ENCODE measurements at places on chromosomes 2 and 18.

GRCh38 chr18:2654928-2655177 lies 673 bp upstream of the SMCHD1 start:
- DNase-seq: no peak

DNA sequence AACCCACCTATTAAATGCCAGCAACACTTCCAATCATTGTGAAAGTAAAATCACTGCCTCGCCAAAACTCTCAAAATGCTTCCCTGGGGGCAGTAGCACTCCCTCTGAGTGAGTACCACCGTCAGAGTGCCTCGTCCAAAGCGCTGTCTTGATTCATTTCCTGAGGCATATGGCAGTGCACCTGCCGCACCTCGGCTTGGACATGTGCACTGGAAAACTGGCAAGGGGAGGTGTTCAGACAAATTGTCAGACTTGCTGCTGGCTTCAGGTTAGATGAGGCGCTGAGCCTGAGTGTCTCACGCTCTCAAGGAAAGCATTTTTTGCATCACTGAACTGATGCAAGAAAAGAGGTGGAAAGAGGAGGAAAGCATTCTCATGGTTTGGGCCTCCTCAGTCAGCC lies 132.8 kb downstream of the ATL2 start:
- no peak for DNase-seq

- no peak for DNase-seq
These were observed 66.5 kb upstream of the TLK1 start for GRCh38 chr2:171227066-171227782.

GRCh38 chr2:172300851-172301250 lies 126.5 kb upstream of the ITGA6 start:
- no peak for DNase-seq

- DNase-seq: no peak
These were observed 43.2 kb downstream of the IL1R2 start for GRCh38 chr2:102034683-102035548.

- DNase-seq: no peak
These were observed 274.3 kb downstream of the PRKCE start for GRCh38 chr2:45925636-45926366.

GRCh38 chr2:101328474-101329007 lies 20.0 kb upstream of the RNF149 start:
- no peak for DNase-seq

GRCh38 chr2:200399046-200399445 lies 92.6 kb downstream of the SPATS2L start:
- DNase-seq: no peak

- DNase-seq: no peak
These were observed 6.2 kb upstream of the IL1RL2 start for GRCh38 chr2:102180687-102180999.

GRCh38 chr2:105802587-105802986 lies 57.9 kb downstream of the NCK2 start:
- peak; percentile 72 for DNase-seq

GRCh38 chr2:762646-763045 lies 85.4 kb upstream of the TMEM18 start:
- no peak for DNase-seq

- no peak for DNase-seq
These were observed 18.8 kb downstream of the EPHA4 start for GRCh38 chr2:221553333-221553732.

DNA sequence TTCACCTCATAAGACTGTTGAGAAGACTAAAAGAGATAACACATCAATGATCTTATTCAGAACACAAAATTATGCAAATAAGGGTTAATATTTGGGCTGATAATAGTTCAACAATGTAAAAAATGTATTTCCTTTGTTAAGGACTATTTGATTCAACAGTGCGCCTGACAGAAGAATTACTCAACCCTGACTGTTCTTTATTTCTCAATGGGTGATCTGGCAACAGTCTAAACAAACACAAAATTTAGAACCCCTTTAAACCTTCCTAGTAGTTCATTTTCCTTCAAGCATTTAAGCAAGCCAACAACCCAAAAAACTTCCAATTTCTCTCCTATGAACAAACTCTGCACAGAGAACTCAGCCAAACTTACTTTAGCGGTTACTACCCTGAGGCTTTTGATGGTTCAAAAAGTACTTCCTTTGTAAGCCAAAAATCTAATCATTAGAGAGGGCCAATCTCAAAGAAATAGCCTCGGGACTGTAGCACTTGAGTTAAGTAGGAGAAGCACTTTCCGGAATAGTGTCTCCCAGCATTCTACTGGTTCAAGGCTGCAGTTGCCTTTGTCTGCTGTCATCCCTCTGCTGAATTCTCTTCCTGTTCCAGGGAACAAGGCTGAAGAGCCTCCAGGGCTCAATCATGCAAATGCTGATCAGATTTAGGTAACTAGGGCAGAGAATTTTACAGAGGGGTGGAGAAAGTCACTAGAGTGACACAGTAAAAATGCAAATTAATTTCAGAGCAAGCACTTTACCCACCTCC lies 40.9 kb upstream of the MAPK4 start:
- no peak for DNase-seq

DNA sequence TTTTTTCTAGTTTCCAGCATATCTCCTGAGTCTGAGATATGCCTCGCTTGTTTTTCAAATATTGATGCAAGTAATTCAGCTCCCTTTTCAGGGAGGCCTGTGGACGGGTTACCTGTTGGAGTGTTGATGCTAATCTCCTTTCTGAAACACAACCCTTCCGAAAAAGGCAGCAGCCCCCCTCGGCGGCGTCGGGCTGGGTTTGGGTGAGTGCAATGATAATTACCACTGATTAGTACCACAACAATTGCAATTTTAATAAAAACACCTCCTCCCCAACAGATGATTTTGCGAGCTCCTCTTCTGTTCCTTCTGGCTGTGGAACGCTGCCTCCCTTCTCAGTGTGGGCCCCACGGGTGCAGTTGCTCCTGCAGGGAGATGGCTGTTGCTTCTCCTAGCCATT lies 66.3 kb downstream of the PTGR3 start:
- DNase-seq: no peak

DNA sequence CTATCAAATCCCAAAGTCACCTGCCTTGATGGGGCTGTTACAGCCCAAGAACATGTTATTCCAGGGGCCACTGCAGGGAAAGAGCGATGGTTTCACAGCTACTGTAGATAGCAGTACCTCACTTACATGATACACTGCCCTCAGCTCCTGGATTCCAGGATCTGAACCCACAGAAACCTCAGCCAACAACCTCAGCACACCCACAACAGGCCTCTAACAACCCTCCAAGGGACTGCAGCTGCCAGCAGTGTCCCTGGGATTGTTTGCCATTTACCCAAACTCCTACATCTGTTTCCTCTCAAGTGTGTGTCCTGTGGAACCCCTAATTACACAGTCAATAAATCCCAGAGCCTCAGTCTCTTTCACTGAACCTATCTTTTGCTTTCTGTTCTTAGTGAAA lies 28.2 kb downstream of the OSBPL1A start:
- DNase-seq: peak; percentile 65

GRCh38 chr18:76757335-76757734 lies 65.0 kb upstream of the ZNF236 start:
- DNase-seq: no peak

GRCh38 chr2:18610090-18610489 lies 20.7 kb upstream of the NT5C1B start:
- DNase-seq: no peak

- DNase-seq: no peak
These were observed 239.0 kb upstream of the RAB6C start for GRCh38 chr2:129740504-129740903.

GRCh38 chr2:58106896-58107295 lies 60.3 kb downstream of the VRK2 start:
- no peak for DNase-seq

GRCh38 chr2:56227811-56228210 lies 44.0 kb downstream of the CCDC85A start:
- no peak for DNase-seq

DNA sequence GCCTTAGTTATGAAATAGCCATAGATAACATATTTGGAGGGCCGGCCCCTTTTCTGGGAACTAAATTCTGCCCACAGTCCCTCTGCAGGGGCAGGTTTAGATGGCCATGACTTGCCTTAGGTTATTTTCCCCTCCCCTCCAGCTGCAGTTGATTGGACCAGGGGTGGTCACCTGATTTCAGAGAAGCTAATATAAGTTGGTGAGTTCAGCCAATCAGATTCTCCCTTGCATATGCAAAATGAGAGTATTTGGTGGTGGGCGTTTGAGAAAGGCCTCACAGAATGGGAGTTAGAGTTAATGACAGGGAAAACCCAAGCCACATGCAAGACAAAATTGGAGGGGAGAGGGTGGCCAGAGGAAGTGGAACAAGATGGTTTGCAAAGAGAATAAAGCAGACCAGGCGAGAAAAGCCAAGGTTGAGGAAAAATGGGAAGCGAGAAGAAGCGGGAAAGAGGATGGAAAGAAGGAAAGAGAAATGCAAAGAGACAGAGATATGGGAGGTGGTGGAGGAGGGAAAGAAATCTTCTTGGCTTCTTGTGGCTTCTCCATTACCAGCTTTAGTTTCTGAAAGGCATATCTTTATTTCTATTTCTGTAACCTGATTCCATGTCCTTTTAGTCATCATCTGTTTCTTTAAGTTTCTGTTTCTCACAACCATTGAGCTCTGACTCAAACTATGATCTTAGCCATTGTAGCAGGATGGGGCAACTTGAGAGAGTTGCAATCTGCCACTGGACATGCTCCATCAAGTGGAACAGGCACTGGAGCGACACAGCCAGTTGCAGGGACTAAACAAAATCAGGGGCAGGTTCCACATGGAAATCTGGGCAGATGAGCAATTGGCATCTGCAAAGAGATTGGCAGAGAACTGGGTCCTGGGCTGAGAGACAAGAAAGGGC lies 108.1 kb upstream of the SIX3 start:
- DNase-seq: peak; percentile 27

GRCh38 chr2:234001380-234002160 lies 48.9 kb upstream of the SPP2 start:
- DNase-seq: no peak

DNA sequence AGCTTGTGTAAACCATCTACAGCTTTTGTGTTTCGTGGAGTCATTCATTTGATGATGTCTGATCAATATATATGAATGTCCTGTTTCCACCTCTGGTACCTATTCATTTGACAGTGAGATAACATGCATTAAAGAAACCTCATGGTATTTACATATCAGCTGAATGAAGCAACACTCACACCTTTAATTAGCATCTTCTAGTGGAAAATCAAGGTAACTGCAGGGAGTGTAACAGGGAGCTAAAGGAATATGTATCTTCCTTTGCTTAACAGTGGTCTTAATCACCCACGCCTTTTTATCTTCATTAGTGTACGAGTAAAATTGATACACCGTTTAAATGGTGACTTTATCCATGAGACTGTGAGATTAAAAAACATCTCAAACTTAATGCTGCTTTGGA lies 15.6 kb downstream of the SLC39A10 start:
- no peak for DNase-seq

DNA sequence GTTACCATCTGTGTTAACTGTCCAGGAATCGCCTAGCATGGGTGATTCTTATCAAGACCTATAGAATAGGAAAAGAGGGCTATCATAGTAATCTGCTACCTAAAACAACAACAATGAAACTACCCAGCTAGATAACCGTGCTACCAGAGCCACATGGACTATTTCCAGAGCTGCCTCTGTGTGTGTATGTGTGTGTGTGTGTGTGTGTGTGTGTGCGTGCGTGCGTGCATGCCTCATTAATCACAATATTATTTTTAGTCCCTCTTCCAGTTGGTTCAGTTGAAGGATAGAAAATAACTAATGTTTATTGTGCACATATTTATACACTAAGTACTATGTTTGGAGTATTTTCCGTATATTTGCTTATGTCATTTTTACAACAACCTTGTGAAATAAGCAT lies 201.1 kb downstream of the SP3 start:
- DNase-seq: no peak

- peak; percentile 73 for DNase-seq
These were observed 708 bp upstream of the RPIA start for GRCh38 chr2:88690591-88691338.

DNA sequence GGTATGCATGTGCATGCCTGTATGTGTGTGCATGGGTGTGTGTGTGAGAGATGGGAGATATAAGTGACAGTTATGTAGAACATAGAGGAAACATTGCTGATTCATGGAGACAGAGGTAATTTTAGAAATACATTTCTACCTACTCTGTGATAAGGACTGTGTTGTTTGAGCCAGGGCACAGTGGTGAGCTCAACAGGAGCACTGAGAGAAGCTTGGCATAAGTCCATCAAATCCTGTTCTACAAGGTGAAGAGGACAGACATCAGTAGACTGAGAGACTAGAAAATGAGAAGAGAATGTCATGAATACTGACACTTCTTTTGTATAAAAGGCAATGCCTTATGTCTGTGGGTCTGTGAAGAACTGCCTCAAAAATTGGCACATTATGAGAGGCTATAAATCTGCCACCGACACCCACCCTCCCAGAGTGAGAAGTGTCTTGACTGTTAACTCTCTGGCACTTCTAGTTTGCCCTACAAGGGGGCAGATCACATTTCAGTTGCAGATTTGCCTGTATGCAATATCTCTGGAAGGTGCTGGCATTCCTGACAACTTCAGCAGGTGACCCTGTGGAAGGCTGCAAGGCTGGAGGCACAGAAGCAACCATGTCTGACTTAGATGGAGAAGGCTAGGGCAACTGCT lies 962.3 kb upstream of the NRXN1 start:
- DNase-seq: no peak

GRCh38 chr18:63238693-63239075 lies 80.9 kb downstream of the BCL2 start:
- no peak for DNase-seq

GRCh38 chr2:15814946-15815345 lies 125.4 kb upstream of the MYCN start:
- DNase-seq: no peak

DNA sequence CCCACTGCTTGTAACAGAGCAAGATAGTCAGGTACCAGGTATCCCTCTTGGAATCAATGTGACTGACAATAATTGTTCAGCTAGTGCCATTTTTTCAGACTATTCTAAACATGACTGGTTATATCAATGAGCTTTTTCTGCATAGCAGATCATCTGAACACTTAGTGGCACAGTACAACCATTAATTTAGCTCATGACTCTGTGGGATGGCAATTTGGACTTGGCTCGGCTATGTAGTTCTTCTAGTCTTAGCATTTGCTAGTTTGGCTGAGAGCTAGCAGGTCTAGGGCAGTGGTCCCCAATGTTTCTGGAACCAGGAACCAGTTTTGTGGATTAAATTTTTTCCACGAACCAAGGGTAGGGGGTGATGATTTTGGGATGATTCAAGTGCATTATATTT lies 1421.4 kb upstream of the NXPH2 start:
- no peak for DNase-seq

GRCh38 chr18:730692-731091 lies 18.3 kb upstream of the ENOSF1 start:
- no peak for DNase-seq
